ENCODE measurements at places on chromosomes 4 and X.

DNA sequence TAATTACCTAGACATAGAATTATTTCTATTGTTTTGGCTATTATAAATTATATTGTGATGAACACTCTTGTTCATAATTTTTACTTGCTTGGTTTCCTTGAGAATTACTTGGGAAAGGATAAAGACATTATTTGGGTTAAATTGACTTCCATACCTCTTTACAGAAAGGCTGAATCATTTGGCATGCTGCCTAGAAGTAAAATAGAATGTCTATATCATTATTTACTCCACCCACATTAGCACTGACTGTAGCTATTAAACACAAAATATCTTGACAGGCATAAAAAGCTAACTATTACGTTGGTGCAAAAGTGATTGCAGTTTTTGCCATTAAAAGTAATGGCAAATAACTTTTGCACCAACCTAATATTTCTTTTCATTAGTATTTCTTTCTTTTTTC, 29.7 kb upstream of the ADH6 start:
- no peak for DNase-seq

GRCh38 chr4:8731364-8731763, 138.8 kb downstream of the CPZ start:
- no peak for DNase-seq

GRCh38 chrX:23598575-23598974, 68.7 kb upstream of the PRDX4 start:
- no peak for DNase-seq

DNA sequence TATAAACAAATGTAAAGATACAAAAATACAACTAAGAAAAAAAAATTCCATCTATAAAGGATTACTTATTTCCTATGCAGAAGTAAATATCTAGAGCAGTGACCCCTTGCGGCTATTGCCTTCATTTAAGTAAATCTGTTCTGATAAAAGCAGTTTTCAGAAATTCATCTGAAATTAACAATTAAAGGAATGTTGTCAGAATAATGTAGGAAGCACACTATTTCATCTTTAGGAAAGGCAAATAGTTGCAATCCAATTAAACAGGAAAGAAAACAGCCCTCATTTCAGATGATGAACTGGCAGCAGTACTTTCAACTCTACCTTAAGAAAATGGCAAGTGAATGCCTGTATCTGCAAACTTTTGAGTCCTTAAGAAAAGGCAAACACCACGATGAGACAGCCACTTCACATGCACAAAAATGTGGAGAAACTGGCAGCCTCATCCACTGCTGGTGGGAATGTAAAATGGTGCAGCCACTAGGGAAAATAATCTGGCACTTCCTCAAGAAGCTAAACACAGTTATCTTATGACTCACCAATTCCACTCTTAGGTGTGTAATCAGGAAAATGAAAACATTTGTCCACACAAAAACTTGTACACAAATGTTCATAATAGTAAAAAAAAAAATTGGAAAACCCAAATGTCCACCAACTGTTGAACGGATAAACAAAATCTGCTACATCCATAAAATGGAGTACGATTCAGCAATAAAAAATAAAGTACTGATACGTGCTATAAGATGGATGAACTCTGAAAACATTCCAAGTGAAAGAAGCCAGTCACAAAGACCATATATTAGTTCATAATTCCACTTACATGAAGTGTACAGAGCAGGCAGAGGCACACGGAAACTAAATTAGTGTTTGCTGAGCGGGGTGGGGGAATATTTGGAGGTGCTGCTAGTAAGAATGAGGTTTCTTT, 2.0 kb upstream of the THAP9 start:
- no peak for DNase-seq

GRCh38 chr4:84965553-84966381, 723 bp downstream of the WDFY3 start:
- DNase-seq = no peak

DNA sequence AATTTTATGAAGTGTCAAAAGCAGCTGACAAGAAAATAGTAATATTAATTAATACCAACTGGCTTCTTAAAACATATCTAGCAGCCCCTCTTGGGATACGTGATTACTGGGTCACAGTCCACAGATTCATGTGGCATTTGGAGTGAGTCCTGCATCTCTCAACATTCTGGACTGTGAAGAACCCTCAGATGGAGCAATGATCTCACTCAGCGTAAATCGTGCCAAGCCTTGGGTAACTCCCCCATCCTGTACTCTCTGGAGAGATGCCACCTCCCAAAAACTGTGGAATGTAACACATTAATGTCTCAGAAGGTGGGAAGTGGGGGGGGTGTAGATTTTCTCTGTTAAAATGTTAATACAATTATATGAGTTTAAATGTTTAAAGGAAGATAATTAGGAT, 118.2 kb upstream of the IQCM start:
- DNase-seq = no peak

- DNase-seq = no peak
These were observed 36.8 kb upstream of the ARSD start for GRCh38 chrX:2965965-2966364.

DNA sequence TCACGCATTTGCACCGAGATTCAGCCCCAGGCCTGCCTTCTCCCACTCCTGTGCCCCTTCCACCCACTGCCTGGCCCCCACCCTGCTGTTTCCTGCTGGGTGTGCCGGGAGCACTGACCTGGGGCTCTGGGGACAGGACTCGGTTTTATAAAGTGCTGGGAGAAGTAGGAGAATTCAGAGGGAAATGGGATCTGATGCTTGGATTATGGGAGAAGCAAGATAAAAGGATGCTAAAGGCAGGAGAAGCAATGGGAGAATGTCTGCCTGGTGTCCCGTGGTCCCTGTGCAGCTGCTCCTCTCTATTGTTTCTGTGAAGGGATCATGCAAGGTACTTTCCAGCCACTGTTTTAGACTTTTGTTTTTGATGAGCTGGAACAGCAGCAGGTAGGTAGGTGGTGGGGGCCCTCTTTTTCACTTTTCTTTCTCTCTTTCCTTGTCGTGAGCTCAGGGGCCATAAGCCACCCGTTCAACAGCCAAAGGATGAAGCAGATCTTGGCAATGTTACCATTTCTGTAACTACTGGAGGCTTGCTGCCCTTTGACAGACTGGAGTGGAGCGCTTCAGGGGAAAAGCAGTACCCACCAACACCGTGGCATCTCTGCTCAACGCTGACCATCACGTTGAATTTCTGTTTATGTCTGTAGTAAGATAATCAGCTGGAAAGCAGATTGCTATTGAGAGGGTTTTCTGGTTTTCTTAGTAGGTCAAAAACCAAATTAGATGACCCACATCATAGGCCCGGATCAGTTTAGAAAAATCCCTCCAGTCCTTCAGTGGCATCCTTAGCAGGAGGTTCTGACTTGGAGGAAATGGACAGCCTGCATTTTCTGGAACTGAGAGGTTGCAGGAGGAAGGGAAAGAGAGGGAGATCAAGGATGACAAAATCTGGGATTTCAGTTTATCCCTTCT, 63.8 kb upstream of the ENPP6 start:
- DNase-seq = no peak

DNA sequence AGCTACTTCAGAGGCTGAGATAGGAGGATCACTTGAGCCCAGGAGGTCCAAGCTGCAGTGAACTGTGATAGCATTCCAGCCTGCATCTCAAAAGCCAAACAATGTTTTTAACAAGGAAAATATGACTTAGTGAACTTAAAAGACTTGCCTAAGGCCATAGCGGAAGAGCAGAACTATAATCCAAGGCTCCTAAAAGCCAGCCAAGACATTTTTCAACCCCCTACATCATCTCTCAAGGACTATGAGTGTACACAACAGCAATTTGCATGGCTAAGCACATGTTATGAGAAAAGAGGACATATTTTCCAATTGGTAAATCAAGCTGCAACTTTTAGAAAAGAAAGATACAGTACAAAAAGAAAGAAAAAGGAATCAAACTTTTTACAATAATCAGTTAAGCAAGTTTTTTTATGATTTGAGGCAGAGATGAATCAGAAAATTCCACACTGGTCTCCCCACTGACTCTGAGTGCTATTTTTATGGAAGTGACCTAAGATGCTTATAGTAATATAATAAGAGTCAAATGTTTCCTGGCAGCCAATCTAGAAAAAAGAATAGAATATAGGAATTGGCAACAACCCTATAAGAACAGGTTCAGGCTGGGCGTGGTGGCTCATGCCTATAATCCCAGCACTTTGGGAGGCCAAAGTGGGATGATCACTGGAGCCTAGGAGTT, 9.8 kb upstream of the ACOT9 start:
- DNase-seq = no peak

DNA sequence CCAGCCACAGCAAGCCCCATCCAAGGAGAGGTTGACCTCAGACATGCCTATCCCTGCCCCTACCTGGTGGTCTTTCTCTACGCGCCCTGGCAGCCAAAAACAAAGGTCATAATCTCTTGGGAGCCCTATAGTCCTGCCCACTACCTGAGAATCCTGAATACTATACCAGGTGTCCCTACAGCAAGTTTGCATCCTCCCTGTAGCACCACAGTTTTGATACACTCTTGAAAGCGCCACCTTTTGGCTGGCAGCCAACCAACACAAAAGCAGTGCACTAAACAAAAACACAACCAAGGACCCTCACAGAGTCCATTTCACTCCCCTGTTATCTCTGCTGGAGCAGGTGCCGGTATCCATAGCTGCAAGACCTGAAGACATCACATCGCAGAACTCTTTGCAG, 523.8 kb upstream of the CPEB2 start:
- DNase-seq = no peak

GRCh38 chr4:137768196-137768595, 235.9 kb upstream of the PCDH18 start:
- DNase-seq = no peak

GRCh38 chrX:136598631-136599030, 49.3 kb upstream of the CD40LG start:
- DNase-seq = no peak

- no peak for DNase-seq
These were observed 2365.5 kb downstream of the PCDH7 start for GRCh38 chr4:33085709-33086108.

DNA sequence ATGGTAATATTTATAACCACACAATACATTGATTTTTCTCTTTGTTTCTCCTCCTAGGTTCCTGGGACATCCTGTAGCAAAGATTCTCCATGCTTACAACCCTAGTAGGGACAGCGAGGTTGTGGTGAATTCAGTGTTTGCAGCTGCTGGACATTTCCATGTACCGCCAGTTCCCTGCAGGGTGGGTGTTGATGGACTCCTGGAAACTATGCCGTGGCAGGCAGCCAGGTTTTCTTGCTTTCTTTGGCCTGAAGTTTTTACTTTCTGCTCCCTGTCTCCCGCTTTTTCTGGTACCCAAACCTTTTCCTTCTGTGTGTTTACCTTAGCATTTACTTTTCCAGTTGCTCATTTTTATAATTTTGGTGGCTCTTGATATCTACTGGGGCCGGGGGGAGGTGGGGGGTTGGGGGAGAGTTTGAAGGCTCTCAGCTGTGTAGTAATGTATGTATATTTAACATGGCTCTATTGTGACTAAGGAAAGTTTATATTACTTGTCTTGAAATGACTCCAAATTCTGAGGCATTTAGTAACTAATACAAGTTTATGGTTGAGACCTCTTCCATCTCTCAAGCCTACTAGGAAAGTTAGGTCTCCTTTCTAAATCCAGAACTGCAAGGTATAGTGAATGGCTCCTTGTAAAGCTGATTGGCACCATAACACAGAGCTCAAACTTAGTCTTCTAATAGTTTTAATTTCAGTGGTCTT, 89.7 kb downstream of the TMEM131L start:
- DNase-seq = no peak

DNA sequence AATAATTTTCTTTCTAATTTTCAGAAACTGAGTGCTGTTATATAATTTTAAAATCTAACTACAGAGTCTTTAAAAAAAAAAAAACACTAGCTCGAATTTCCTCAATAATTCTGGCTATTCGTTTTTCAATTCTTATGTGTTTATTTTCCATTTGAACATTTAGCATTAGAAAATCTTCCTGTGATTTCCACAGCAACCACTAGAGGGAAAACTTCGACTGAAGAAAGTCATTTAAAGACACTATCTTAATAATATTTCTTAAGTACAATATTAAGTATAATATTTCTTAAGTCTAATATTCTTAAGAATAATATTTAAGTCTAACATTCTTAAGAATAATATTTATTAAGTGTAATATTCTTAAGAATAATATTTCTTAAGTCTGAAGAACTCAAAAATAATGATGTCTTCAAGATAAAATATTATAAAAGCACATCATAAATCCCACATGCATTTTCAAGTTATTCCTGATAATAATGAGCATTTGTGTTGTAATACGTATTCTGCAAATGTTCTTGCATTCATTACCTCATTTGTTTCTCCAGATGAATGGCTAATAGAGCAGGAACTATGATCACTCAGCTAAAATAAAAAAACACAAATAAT, 118.4 kb upstream of the WDR17 start:
- no peak for DNase-seq

DNA sequence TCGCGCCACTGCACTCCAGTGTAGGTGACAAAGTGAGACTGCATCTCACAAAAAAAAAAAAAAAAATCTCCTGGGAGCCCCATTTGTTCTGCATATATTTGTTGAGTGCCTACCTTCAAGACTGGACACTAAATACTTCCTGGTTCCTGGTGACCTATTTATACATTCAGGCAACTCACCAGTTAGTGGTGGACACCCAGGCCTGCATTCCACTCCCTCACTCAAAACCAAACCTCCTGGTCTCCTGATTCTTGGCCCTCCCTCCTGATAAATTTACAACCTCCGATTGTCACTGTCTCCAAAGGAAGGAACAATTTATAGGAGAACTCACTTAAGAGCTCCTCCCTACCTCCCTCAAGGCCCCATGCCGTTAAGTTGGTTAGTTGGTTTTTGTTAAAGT, 3.1 kb downstream of the SYAP1 start:
- DNase-seq = no peak

- no peak for DNase-seq
These were observed 209.1 kb downstream of the RELL1 start for GRCh38 chr4:37477126-37477525.

GRCh38 chr4:40193016-40193571, 3.7 kb upstream of the RHOH start:
- DNase-seq = no peak

DNA sequence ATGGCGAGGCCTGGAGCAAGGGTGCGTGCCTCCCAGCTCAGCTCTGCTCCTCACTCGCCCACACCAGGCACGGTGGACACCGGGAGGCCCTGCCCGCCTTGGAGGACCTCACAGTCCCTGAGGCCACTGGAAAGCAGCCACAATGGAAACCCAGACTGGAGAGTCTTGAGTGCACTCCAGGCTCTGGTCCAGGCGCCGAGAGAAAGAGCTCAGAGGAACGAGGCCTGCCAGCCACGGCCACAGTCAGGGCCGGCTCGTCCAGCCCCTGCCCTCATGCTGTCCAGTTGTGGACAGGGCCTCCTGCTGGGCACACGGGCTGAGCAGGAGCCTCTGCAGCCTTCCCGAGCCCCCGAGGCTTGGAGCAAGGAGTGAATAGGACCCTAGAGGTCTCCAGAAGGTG, 53.3 kb upstream of the GRPEL1 start:
- DNase-seq = no peak
